Upper lobe of right lung (tissue), 1 donor: ENCODE measurements at places on chromosomes 4 and X.

DNA sequence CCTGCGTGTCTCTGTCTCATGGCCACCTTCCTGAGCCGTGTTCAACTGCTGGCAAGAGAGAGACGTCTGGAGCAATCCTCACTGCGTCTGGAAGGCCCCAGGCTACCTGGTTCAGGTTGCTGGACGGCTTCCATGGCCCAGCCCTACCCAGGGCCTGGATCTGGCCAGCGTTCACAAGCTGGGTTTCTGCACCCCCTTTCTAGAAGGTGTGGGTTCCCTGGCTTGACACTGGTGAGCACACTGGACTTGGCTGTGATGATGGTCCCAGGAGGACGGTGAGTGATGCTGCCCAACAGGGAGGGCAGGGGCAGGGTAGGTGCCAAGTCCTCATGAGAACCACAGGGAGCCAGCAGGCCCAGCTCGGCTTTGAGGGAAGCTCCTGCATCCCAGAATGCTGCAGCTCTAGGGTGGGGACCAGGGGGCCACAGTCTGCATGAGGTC lies 63.4 kb downstream of the HTRA3 start:
- DNase-seq = peak; percentile 53
- peaks cover 4% of the 10 kb centered on the region for H3K4me1 ChIP-seq
- no peaks in the 10 kb centered on the region for H3K27me3 ChIP-seq
- no peak overlapping the region for H3K4me3 ChIP-seq
- no peaks in the 10 kb centered on the region for H3K36me3 ChIP-seq

GRCh38 chrX:50988649-50989048 lies 78.1 kb downstream of the BMP15 start:
- no peaks in the 10 kb centered on the region for H3K4me1 ChIP-seq
- no peaks in the 10 kb centered on the region for H3K27me3 ChIP-seq
- H3K4me3 ChIP-seq = no peak overlapping the region
- H3K27ac ChIP-seq = no peak overlapping the region
- no peaks in the 10 kb centered on the region for H3K36me3 ChIP-seq

- no peak overlapping the region for H3K4me3 ChIP-seq
- no peak overlapping the region for H3K27ac ChIP-seq
- DNase-seq = no peak
These were observed 219.0 kb upstream of the CPEB2 start for GRCh38 chr4:14783011-14783877.

GRCh38 chr4:125389713-125390112 lies 75.0 kb downstream of the FAT4 start:
- no peak overlapping the region for H3K4me3 ChIP-seq
- DNase-seq = no peak
- peaks cover 3% of the 10 kb centered on the region for H3K4me1 ChIP-seq
- H3K27ac ChIP-seq = peak overlapping the region; percentile 70
- no peaks in the 10 kb centered on the region for H3K36me3 ChIP-seq
- H3K27me3 ChIP-seq = no peaks in the 10 kb centered on the region

DNA sequence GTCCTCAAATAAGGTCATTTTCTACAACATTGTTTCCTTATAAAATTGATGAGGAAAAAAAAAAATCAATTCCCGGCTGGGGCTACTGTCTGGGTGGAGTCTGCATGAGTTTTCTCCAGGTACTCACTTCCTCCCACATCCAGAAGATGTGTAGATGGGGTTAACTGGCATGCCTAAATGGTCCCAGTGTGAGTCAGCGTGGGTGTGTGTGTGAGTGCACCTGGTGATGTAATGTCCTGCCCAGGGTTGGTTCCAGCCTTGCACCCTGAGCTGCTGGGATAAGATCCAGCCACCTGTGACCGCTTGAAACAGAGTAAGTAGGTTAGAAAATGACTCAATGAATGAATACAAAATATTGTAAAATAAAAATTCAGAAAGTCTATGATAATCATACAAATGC lies 11.1 kb downstream of the USP26 start:
- H3K4me1 ChIP-seq = no peaks in the 10 kb centered on the region
- DNase-seq = no peak
- no peaks in the 10 kb centered on the region for H3K36me3 ChIP-seq

DNA sequence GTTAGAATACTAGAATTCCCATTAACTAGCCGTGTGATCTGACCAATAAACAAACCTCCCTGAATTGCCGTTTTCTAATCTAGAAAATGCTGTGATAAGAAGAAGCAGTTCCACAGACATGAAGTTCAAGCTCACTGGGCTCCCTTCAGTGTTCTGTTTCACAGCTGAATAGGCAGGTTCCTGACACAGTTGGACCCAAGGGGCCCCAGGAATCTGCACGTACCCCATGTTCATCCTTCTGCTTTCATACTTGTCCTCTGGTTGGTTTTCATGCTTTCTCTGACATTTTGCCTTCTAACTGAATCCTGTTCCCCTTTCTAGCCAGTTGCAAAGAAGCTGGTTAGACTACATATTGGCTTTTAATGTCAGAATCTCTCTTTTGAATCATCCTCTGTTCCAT lies 374.1 kb upstream of the MAD2L1 start:
- no peaks in the 10 kb centered on the region for H3K27me3 ChIP-seq
- H3K27ac ChIP-seq = no peak overlapping the region
- no peak overlapping the region for H3K4me3 ChIP-seq

DNA sequence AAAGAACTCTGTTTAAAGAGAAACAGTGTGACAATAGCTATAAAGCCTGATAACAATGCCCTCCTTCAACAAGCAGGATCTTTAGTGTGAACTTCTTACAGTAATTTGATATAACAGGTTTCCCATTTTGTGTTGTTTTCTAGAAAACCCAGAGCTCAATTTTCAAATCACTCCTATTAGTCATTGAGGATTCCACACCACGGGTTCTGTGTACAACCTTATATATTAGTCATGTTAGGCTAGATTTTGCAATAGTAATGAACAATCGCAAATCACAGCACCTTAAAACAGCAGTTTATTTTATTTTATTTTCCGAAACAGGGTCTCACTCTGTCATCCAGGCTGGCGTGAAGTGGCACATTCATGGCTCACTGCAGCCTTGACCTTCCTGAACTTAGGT lies 1020.9 kb upstream of the INTU start:
- no peaks in the 10 kb centered on the region for H3K27me3 ChIP-seq
- H3K4me1 ChIP-seq = no peaks in the 10 kb centered on the region

- H3K27ac ChIP-seq = no peak overlapping the region
- H3K36me3 ChIP-seq = no peaks in the 10 kb centered on the region
- peaks cover 9% of the 10 kb centered on the region for H3K4me1 ChIP-seq
- no peak for DNase-seq
- H3K4me3 ChIP-seq = no peak overlapping the region
- H3K27me3 ChIP-seq = no peaks in the 10 kb centered on the region
These were observed 28.3 kb downstream of the ENOX2 start for GRCh38 chrX:130874751-130875150.

DNA sequence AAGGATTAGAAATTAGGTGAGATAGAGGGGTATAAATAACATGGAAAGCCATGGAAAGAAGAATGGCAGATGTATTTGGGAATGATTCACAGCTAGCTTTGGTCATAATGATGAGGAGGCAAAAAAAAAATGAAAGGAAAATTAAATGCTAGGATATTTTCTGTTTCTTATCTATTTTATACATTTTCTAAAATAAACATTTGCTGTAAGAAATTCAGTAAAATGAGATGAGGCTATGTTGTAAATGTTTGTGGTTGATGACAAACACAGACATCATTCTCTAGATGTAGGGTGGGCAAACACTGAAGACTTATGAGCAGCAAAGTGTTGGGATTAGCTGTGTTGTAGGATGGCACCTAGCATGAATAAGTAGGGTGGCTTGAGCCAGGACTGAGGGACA lies 407.1 kb downstream of the IL15 start:
- H3K27ac ChIP-seq = no peak overlapping the region
- H3K27me3 ChIP-seq = no peaks in the 10 kb centered on the region
- no peak for DNase-seq
- no peaks in the 10 kb centered on the region for H3K4me1 ChIP-seq
- H3K4me3 ChIP-seq = no peak overlapping the region

DNA sequence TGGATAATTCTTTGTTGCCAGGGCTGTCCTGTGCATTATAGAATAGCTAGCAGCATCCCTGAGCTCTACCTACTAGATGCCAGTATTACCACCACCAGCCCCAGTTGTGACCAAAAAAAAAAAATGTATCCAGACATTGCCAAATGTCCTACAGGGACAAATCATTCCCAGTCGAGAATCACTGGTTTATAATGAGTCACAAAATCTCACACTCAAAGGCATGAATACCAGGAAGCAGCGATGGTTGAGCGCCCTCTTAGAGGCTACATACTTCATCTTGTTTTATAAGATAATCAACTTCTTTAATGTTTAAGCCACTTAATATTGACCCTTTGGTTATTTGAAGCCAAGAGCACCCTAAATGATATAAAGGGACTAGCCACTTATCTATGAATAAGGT lies 297.3 kb downstream of the DHX15 start:
- H3K27me3 ChIP-seq = no peaks in the 10 kb centered on the region
- H3K4me1 ChIP-seq = no peaks in the 10 kb centered on the region
- H3K36me3 ChIP-seq = no peaks in the 10 kb centered on the region
- no peak for DNase-seq
- no peak overlapping the region for H3K4me3 ChIP-seq

DNA sequence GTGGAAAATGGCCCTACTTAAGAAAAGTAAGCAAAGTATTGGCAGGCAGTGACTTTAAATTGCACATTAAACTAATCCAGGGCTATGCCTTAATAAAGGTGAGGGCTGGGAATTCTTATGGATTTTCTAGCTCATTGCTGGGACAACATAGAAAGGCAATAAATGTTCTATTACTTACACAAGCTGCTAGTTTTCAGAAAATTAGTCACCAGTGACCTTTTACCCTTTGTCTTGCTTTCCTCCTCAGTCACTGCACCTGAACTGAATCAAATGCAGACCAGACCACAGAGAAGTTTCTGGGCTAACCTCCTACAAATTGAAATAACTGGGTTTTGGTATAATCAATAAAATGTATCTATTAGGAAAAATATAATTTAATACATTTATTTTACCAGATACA lies 694.4 kb upstream of the FAM241A start:
- H3K27ac ChIP-seq = no peak overlapping the region
- no peak overlapping the region for H3K4me3 ChIP-seq
- no peaks in the 10 kb centered on the region for H3K36me3 ChIP-seq
- no peaks in the 10 kb centered on the region for H3K4me1 ChIP-seq
- H3K27me3 ChIP-seq = no peaks in the 10 kb centered on the region

DNA sequence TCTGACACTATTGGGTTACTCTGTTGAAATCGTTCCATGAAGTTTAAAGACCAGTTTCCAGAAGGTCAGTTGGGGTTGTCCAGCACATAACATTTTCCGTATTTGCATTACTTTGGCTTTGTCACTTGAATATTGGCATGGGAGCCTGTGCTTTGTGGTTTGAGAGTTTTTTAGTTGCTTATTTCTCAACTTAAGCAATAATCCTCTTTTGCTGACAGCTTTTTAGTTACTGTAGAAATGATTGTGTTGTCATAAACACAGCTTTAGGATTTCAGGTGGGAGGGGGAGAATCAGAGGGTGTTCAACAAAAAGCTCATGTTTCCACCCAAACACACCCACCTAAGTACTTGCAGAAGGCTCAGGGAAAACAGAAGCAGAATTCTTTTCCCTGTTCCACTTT lies 210.7 kb upstream of the TLL1 start:
- no peak overlapping the region for H3K4me3 ChIP-seq
- H3K27ac ChIP-seq = no peak overlapping the region
- H3K27me3 ChIP-seq = no peaks in the 10 kb centered on the region

DNA sequence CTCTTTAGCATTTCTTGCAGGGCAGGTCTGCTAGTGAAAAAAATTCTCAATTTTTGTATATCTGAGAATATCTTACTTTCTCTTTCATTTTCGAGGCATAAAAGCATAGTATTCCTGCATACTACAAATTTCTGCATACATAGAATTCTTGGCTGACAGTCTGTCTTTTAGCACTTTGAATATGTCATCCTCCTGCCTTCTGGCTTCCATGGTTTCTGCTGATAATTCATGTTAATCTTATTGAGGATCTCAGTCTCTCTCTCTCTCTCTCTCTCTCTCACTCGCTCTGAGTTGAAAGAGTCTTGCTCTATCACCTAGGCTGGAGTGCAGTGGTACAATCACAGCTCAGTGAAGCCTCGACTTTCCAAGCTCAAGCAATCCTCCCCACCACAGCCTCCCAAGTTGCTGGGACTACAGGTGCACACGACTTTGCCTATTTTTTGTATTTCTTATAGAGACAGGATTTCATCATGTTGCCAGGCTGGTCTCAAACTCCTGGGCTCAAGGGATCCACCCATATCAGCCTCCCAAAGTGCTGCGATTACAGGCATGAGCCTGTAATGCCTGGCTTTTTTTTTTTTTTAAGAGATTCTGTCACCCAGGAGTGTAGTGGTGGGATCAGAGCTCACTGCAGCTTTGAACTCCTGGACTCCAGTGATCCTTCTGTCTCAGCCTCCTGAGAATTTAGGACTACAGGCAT lies 161.3 kb downstream of the FNIP2 start:
- no peaks in the 10 kb centered on the region for H3K4me1 ChIP-seq
- no peaks in the 10 kb centered on the region for H3K27me3 ChIP-seq
- no peak overlapping the region for H3K27ac ChIP-seq
- no peaks in the 10 kb centered on the region for H3K36me3 ChIP-seq
- DNase-seq = no peak

GRCh38 chrX:43315622-43316021 lies 340.5 kb upstream of the MAOA start:
- DNase-seq = no peak
- no peaks in the 10 kb centered on the region for H3K36me3 ChIP-seq
- no peaks in the 10 kb centered on the region for H3K4me1 ChIP-seq
- no peaks in the 10 kb centered on the region for H3K27me3 ChIP-seq
- no peak overlapping the region for H3K4me3 ChIP-seq
- no peak overlapping the region for H3K27ac ChIP-seq

DNA sequence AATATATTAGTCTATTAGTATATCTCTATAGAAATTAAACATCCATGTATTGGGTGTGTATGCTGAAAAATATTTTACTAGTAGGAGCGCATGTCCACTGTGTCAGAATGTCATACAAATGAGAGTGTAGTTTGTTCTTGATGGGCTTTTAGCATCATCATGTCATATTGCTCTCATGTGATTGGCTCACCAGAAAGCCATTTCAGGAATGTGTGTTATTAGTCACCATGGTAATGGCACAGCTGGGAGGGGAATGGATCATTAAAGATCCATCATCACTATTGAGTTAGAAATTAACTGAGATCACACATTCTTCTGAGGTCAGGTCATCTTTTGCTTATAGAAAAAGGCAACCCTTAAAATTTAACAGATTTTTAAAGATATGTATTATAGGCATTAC lies 77.3 kb downstream of the PHEX start:
- no peak overlapping the region for H3K27ac ChIP-seq
- DNase-seq = no peak
- no peak overlapping the region for H3K4me3 ChIP-seq
- no peaks in the 10 kb centered on the region for H3K4me1 ChIP-seq
